Activated CD8-positive, alpha-beta memory T cell treated with anti-CD3 and anti-CD28 coated beads for 48 hours (primary cell): ENCODE measurements at places on chromosomes 16 and 17.

GRCh38 chr16:31472709-31473203, 804 bp downstream of the TGFB1I1 start:
- DNase-seq = no peak

DNA sequence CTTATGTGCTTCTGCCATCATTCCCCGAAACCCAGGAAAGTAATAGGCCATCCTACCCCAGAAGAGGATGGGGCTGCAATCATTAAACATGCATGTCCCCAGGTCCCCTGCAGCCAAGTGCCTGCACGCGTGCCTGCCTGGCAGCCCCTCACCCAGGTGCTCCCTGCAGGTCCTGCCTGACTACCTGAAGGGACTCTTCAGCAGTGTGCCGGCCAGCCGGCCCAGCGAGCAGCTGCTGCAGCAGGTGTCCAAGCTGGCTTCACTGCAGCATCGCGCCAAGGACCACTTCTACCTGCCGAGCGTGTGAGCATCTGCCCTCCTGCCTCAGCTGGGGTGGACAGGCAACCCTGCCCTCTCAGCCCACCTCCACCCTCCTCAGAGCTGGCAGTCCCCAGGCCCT, 16.2 kb upstream of the ALKBH5 start:
- DNase-seq = no peak

- DNase-seq = no peak
Observed at GRCh38 chr17:48239603-48239995, 132.0 kb downstream of the SNX11 start.

DNA sequence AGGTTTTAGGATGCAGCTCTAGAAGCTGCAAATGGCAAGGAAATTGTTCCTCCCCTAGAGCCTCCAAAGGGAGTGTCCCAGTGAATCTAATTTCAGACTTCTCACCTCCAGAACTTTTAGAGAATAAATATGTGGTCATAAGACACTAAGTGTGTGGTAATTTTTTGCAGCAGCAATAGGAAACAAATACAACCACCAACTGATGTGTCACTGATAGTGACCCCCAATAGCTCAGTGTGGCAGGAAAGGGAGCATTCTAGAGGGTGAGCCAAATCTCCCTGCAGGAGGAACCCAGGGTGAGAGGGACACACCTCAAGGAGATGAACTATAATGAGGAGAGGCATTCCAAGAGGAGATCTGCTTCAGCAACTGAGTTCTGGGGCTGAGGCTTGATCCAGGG, 4.1 kb downstream of the CCL4L2 start:
- DNase-seq = no peak

DNA sequence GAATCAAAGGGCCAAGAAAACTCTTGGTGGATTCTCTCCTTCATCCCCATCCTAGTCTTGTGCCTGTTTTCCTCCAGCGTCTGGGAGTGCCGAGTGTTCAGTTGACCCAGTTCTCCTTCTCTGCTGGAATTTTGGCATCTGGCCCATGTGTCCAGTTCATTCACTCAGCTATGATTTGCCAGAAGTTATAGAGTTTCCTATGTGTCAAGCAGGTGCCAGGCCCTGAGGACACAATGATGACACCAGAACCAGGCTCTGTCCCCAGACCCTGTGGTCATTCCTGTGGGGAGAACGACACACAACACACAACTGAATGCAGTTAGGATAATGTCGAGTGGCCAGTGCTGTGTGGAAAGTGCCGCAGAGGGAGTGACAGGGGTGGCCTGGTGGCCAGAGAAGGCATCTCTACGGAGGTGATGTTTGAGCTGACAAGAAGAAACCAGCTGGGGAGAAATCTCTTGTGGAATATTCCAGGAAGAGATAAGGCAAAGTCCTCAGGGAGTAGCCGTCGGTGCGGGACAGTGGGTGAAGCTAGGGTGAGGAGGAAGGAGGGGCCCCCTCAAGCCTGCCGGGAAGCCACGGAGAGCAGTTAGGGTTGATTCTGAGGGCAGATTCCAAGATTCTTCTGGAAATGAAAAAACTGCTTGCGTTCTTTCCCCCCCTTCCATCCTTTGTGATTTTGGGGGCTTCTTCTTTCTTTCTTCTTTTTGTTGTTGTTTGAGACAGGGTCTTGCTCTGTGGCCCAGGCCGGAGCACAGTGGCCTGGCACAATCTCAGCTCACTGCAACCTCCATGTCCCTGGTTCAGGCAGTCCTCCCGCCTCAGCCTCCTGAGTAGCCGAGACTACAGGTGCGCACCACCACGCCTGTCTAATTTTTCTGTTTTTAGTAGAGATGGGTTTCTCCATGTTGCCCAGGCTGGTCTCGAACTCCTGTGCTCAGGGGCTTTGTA, 35.8 kb upstream of the IL34 start:
- DNase-seq = no peak

- DNase-seq = no peak
Observed at GRCh38 chr17:67801626-67802175, 23.6 kb upstream of the BPTF start.

- DNase-seq = no peak
Observed at GRCh38 chr17:73546114-73546513, 98.1 kb downstream of the SDK2 start.

DNA sequence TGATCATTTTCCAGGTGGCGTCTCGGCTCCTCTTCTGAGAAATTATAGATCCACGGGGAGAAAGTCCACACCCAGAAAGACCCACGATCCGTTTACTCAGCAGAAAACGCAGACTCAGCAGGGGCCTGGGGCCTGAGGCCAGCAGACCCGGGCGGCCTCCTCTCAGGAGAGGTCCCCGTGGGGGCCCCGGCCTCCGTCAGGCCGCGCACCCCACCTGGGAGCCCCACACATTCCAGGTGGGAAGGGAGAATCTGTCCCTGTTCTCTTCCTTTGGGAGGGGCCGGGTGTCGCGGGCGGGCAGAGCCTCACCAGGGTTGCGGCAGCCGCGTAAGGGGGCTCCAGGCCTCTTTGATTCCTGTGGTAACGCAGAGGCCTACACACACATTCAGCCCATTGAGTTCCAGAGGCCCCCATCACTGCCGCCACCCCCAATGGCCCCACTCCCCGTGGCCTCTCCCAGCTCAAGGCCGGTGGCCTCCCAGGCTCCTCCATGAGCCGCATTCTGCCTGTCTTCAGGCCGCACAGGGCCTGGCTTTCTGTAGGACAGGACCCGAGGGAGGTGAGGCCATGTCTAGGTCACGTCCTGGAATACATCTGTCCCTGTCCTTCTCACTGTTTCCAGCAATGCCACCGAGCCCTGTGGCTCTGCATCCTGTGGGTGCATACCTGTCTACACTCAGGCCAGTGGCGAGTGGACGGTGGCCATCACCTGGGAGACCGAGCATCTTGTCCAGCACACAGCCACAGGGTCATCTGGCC, 1.6 kb upstream of the IGFALS start:
- no peak for DNase-seq

- peak; percentile 45 for DNase-seq
Observed at GRCh38 chr17:44350733-44351226, 5.7 kb downstream of the GRN start.

- no peak for DNase-seq
Observed at GRCh38 chr17:15278380-15278779, 13.3 kb upstream of the PMP22 start.

GRCh38 chr16:26363581-26363980, 671.8 kb downstream of the HS3ST4 start:
- DNase-seq = no peak

- no peak for DNase-seq
Observed at GRCh38 chr16:65153365-65154105, 31.7 kb upstream of the CDH11 start.

GRCh38 chr17:80750263-80750662, 205.6 kb downstream of the RPTOR start:
- DNase-seq = no peak

DNA sequence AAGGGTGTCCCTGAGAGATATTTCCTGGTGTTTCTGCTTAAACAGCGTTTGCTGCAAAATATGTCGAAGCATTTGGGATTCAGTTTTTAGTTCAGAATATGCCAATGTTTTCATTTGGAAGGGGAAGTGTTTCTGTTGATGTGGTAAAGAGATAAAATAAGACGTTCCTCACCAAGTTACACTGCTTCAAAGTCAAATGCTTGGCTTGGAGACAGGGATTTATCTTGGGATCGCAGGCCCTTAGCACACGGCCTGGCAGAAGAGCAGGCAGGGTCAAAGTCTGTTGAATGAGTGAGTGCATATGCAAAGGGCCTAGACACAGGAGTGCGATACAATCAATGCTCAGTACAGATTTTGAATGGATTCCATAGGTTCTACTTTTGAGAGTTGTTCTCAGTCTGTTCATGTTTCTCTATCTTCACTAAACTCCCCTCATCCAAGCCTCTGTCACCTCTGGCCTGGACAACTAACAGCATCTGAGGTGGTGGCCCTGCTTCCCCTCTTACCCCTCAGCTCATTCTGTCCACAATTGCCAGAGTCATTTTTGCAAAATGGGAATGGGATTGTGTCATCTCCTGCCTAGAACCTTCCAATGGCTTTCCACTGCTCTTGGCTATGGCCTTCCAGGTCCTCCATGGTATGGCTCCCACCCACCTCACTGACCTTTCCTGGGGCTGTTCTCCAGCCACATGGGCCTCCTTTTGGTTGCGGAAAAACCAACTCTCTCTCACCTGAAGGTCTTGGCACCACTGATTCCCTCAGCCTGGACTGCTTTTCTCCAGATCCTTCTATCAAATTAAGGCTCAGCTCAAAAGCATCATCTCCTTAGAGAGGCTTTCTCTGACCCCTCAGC, 3.2 kb downstream of the DEXI start:
- DNase-seq = no peak

GRCh38 chr17:83062818-83063671, 16.4 kb upstream of the METRNL start:
- no peak for DNase-seq

- DNase-seq = no peak
Observed at GRCh38 chr17:38681096-38681495, 6.3 kb upstream of the EPOP start.

- no peak for DNase-seq
Observed at GRCh38 chr16:84058664-84059063, 16.1 kb upstream of the SLC38A8 start.

DNA sequence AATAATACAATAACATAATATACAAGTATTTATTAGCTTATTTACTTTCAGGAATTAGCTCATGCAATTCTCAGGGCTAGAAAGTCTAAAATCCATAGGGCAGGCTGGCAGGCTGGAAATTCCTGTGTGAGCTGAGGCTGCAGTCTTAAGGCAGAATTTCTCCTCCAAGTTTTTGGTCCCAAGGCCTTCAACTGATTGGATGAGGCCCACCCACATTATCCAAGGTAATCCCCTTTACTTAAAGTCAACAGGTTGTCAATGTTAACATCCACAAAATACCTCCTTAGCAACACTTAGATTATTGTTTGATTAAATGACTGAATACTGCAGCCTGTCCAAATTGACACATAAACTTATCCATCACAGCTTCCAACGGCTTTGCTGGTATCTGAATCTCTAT, 32.9 kb upstream of the SOX9 start:
- DNase-seq = no peak

- no peak for DNase-seq
Observed at GRCh38 chr16:12311309-12311708, 334.8 kb downstream of the SNX29 start.

GRCh38 chr16:29815793-29816693, at the start of gene PAGR1:
Gene PAGR1 (plus strand): TSS chr16:29816152. CDS start chr16:29816526, 374 bp downstream.
- peak; percentile 96 for DNase-seq

GRCh38 chr16:55169780-55170179, 154.2 kb upstream of the IRX6 start:
- no peak for DNase-seq

- no peak for DNase-seq
Observed at GRCh38 chr17:79836510-79836971, 2.7 kb downstream of the CBX4 start.

- DNase-seq = no peak
Observed at GRCh38 chr16:87135246-87136030, 181.8 kb downstream of the C16orf95 start.

GRCh38 chr16:3589441-3589921, 12.3 kb upstream of the NLRC3 start:
- DNase-seq = no peak

- DNase-seq = no peak
Observed at GRCh38 chr17:7858522-7858810, 663 bp downstream of the CYB5D1 start.

GRCh38 chr16:74033441-74033995, 263.1 kb upstream of the PSMD7 start:
- no peak for DNase-seq

DNA sequence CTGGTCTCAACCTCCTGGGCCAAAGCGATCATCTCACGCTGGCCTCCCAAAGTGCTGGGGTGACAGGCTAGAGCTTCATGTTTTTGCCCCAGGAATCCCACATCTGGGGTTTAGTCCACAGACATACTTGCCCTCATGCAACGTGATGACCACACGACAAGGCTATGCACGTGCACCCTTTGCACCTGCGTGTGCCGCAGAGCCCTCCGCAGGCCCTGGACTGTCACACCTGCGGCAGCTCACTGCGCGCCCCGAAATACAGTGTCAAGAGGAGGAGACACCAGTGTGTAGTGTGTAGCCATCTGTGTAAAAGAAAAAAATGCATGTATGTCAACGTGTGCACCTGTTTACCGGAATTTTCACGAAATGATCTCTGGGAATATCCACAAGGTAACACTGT, 3.5 kb upstream of the MYADML2 start:
- DNase-seq = no peak

DNA sequence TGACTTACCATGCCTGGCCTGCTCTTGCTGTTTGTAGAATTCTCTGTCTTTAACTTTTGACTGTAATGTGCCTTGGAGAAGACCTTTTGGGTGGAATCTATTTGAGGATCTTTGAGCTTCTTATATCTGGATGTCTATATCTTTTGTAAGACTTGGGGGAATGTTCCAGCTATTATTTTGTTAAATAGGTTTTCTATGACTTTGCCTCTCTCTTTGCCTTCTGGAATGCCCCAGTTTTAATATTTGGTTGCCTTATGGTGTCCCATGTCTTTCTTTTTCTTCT, 10.3 kb upstream of the PHB1 start:
- no peak for DNase-seq

GRCh38 chr17:40499551-40500189, 1.8 kb downstream of the TNS4 start:
- DNase-seq = no peak

DNA sequence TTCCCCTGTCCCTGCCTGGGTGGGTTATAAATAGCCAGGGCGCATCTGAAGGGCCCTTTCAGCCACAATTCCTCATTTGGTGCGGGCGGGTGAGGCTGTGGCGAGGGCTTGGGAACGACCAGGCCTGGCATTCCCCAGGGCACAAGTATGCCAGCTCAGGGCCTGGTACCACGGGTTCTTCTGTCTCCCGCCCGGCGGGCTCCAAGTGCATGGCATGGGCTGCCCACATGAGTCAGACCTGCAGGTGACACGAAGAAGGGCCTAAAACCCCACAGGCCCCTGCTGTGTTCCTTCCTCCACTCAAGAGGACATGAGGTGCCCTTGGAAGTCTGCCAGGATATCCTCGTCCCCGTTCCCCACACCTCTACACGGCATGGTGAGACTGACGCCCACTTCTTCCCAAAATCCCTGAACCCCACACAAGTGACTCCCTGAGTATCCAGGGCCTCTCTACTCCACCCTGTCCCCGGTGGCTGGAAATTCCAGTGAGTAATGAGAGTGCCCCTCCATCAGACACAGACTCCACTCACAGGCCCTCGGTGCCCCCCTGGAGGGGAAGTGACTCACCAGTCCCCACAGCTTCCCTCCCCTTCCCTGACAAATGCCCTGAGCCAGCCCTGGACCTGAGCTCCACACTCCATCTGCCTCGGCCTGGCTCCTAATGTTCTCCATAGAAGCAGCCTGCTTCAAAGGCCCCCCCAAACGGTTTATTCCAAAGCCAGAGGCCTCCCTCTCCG, 68.8 kb downstream of the ABR start:
- no peak for DNase-seq
